ENCODE measurements at places on chromosomes 3 and 15. TPM values are rescaled to one million over a fixed set of nuclear protein-coding genes. Genes with fewer than 3 reads are reported as not detected.

CYP11A1 gene
- total RNA-seq: not detected

ST8SIA2 gene
- not detected for total RNA-seq

SOX14 gene
- not detected for total RNA-seq

EPHA3 gene
- total RNA-seq: not detected

SLC12A1 gene
- not detected for total RNA-seq

GCSAM gene
- 247 TPM for total RNA-seq

CKMT1A gene
- total RNA-seq: 6.1 TPM

DCLK3 gene
- total RNA-seq: not detected

SNX1 gene
- 126 TPM for total RNA-seq

TRPM1 gene
- total RNA-seq: not detected

TF gene
- 0.89 TPM for total RNA-seq

SEMA3G gene
- not detected for total RNA-seq

UROC1 gene
- not detected for total RNA-seq

SLCO3A1 gene
- total RNA-seq: 40.0 TPM
